Fibroblast of skin of abdomen (primary cell): ENCODE measurements at places on chromosomes 16 and 17.

DNA sequence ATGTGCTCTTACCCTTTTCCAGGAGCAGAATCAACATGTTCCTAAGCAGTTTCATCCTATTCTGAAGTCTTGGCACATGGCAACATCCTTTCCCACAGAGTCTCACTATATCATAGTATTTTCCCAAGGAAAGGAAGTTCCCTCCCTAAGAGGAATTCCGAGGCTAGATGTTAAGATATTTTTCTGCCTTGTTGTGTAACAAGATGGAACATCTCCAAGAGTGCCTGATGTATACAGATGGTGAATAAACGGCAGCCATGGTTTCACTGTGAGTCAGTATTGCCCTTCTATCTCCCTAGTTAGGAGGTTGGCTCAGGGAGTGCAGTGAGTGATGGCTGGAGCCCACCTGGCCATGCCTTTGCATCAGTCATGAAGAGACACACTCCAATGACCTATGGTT is 48.2 kb downstream of the SPACA3 start:
- DNase-seq = peak; percentile 77

- DNase-seq = no peak
These were observed 19.7 kb downstream of the OSBPL7 start for GRCh38 chr17:47801906-47802305.

GRCh38 chr17:50397111-50397918 is at the start of gene LRRC59:
LRRC59 (minus strand) TSS chr17:50397523; CDS start chr17:50397317, 206 bp downstream.
- peak; percentile 84 for DNase-seq

DNA sequence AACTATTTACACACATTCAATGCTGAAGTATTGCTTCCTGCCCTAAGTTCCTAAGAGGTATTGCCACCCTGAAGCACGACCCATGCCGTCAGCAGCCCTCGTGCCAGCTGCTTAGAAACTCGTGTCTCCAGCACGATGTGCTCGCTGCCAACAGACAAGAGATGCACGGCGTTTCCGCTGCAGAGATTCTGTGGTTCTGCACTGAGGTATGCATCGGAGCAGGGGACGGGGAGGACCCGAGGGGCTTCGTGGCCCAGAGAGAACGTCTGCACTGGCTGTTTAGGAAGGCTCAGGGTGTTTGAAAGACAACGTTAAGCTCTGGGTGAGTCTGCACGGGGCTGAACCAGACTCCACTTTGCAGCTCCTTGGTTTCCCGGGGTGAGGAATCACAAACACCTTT is 82.7 kb upstream of the CREBBP start:
- no peak for DNase-seq

GRCh38 chr16:55502801-55503366 is 6.0 kb upstream of the LPCAT2 start:
- DNase-seq = peak; percentile 78

- DNase-seq = peak; percentile 86
These were observed 222.4 kb upstream of the AXIN2 start for GRCh38 chr17:65783845-65784334.

- peak; percentile 91 for DNase-seq
These were observed 224.7 kb upstream of the IRX3 start for GRCh38 chr16:54511222-54511731.

- DNase-seq = no peak
These were observed 67.1 kb downstream of the ENGASE start for GRCh38 chr17:79141578-79142355.

GRCh38 chr17:21194226-21194625 is 19.7 kb downstream of the TMEM11 start:
- no peak for DNase-seq

- DNase-seq = no peak
These were observed 151.2 kb downstream of the ZNF423 start for GRCh38 chr16:49704586-49705155.

- DNase-seq = no peak
These were observed 3.6 kb downstream of the TMEM220 start for GRCh38 chr17:10726196-10726595.

DNA sequence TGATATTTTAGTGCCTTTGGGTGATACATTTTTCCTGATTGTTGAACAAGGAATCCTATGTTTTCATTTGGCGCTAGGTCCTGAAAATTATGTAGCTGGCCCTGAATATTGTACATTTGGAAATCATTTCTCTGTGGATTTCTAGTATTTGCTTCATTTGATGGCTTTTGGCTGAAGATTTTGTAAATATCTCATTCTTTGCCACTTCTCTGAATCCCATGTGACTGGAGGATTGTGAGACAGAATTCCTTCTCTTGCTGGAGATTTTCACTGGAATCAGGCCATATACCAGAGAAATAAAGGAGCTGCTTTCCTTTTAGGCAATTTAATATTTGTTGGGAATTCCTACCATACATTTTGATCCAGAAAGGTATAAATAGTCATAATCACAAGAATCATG is 8.6 kb downstream of the KRT28 start:
- no peak for DNase-seq

DNA sequence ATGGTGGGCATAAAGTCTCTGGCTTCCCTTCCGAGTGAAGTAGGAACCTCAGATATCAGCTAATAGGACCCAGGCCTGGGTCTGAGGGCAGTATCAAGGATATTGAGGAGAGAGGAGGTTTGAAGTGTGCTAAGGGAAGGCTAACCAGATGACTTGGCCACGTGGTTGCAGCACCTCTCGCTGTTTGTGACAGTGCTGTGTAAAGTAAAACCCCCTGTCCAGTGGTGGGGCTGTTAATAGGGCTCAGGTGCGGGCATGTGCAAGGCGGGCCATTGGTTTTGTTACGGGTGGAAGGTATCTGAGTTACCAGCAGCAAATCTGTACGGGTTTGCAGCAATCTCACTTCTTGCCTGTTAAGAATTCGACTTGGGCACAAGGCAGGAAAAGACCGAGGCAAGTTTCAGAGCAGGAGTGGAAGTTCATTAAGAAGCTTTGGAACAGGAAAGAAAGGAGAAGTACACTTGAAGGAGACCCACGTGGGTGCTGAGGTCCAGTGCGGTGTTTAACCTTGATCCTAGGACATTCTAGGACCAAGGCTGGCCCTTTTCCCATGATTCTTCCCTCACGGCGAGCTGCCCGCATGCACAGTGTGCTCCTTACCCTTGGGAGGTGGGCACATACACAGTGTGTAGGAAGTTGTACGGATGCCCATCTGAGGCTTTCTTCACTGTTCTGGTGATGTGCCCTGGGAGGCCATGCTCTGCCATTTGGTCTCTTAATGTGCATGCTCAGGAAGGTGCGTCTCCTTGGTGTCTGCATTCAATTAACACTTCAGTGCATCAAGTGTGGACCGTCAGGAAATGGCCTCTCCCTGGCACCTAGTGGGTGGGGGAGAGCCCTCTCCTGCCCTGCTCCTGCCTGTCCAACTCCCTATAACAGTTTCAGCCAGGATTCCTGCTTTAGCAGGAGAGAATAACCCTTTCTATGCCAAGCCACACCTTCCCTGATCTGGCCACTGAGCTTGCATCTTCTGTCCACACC is 20.3 kb downstream of the SGF29 start:
- DNase-seq = no peak

GRCh38 chr17:3448059-3448665 is 14.5 kb upstream of the OR1E2 start:
- no peak for DNase-seq

- no peak for DNase-seq
These were observed 201.2 kb upstream of the CACNG3 start for GRCh38 chr16:24054741-24055491.

DNA sequence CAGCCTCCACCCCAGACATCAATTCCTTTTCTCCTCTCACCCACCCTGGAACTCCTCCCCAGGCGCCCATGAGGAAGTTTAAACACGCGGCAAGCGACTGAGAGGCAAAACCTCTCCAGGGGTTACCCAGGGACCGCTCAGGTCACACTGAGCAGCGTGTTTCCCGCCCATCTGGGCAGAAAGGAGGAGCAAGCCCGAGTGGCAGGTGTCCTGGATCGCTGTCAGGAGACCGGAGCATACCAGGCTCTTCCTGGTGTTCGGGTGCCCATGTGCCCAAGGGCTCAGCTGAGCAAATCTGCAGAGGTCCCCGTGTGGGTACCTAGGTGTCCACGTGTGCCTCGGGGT is 491 bp downstream of the SLC25A19 start:
- no peak for DNase-seq

DNA sequence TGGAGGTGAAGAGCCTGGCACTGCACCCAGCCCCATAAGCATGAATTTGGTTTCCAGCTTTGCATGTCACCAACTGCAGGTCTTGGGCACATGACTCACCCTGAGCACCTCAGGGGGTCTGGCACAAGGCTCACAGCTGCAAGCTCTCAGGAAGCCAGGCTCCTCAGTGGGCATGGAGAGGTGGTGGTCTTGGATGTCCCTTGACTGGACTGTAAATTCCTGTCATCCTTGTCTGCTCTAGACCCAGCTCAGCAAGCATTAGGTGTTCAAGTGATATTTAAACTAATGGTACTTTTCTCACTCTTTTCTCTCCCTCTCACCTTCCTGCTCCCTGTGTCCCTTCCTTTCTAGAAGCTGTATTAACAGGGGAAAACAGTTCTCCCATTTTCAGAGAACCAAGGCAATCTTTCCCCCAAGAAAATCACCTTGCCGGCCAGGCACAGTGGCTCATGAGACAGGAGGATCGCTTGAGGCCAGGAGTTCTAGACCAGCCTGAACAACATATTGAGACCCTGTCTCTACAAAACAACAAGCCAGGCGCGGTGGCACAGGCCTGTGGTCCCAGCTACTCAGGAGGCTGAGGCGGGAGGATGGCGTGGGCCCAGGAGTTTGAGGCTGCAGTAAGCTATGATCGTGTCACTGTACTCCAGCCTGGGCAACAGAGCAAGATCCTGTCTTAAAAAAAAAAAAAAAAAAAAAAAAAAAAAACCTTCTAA is 5.1 kb upstream of the KIFC3 start:
- DNase-seq = no peak

- no peak for DNase-seq
These were observed 7.5 kb downstream of the IST1 start for GRCh38 chr16:71902656-71903365.

DNA sequence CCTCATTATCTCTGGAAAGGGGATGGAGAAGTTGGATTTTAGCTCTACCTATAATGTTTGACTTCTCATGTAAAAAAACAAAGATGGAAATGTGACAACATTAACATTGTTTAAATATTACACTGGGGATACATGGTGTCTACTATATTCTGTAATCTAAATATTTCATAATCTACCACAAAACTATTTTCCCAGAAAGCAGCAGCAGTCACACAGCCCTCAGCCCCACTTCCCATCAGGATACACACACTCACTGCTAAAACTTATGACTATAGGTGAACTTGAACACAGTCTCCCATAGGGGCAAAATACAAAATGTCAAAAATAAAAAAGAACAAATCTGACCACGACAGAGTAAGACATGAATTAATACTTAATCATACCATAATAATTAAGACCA is 95.7 kb downstream of the KANSL1 start:
- DNase-seq = peak; percentile 16

GRCh38 chr17:2235792-2236366 is 67.7 kb downstream of the SMG6 start:
- peak; percentile 89 for DNase-seq

DNA sequence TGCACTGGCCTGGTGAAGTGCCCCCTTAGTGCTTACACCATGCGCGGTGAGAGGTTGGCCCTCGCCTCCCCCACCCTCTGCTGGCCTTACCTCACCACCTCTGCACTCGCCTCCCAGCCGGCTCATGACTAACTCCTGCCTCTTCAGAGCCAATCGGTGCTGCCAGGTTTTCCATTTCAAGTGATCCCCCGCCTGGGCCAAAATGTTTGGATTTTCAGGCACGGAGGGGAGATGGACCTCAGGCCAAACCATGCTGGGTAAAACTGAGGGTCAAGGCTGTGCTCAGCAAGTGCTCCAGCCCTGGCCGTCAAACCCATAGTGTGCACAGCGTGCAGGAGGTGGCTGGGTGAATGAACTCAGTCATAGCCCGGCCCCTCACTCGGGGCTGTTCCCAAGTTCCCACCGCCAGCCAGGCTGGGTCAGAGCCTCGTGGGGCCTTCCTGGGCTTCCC is 175.4 kb downstream of the SEC14L1 start:
- DNase-seq = peak; percentile 49

- peak; percentile 77 for DNase-seq
These were observed 3.5 kb upstream of the PKMYT1 start for GRCh38 chr16:2983706-2984136.

DNA sequence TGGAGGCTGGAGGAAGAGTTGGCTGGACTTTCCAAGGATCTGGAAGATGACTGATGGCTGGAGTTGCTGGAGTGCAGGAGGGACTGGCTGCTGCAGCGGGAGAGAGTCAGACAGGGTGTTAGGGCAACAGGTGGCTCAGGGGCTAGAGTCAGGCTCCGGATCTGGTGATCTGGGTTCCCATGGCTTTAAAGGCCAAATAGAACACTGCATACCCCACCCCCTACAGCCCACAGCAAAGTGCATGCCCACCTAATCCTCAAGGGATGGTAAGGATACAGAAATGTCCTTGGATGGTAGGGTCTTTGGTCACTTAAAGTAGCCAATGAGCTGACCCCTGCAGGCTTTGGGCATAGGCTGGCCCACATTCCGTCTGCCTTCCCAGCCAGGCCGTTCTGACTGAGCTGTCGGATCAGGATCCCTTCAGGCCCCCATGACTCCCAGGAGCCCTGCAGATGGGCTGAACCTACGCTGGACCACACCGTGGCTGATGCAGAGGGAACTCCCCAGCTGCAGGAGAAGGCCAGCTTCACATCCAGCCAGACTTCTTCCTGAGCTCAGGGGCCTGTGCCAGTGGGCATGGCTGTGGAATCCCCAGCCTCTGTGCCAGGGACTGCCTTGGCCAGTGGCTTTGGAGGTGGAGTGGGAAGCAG is 13.9 kb downstream of the TNS4 start:
- DNase-seq = no peak

DNA sequence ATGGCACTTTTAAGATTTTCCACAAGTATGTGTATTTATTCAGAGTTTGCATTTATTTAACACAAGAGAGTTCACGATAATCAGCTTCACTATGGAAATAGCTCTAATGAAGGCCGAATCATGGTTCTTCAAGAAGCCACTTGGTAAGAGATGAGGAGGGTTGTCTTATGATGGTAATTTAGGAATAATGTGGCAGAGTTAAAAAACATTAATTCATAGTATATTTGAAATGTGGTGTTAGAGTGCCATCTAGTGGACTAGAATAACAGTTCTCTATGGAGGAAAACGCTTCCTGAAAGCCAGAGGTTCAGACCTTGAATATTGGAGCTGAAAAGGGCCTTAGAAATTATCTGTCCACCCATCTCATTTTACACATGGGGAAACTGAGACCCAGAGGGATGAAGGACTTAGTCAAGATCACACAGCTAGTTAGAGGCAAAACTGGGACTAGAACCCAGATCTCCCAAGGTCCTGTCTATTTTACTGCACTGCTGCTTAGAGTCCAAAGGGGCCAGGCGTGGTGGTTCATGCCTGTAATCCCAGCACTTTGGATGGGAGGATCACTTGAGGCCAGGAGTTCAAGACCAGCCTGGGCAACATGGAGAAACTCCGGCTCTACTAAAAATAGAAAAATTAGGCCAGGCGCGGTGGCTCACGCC is 33.8 kb upstream of the KPNB1 start:
- peak; percentile 57 for DNase-seq
